Activated CD4-positive, alpha-beta memory T cell treated with anti-CD3 and anti-CD28 coated beads, Interleukin-2, amount 10 ng/mL, durations not matched to agents 7 days and 5 days (primary cell): ENCODE measurements at places on chromosomes 4 and X. TPM values are rescaled to one million over a fixed set of nuclear protein-coding genes. Genes with fewer than 3 reads are reported as not detected.

PRDM8 gene
- 21.9 TPM for total RNA-seq

DNA sequence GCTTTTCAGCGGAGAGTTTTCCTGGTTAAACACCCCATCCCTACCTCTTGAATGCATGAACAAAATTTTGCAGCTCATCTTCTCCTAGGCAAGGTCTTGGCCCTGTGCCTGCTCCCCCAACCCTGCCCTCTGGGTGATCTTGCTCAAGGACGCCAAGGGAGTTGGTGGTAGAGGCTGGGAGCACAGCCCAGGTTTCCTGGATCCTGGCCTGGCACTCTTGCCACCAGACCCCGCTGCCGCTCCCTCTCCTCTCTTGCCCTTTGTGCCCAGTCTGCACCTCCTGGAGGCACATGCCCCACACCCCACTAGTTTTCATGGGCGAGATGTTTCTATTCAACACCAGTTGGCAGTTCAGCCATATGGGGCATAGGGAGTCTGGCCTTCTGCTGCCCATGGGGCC lies 37.3 kb downstream of the TSC22D3 start:
- DNase-seq: no peak

DNA sequence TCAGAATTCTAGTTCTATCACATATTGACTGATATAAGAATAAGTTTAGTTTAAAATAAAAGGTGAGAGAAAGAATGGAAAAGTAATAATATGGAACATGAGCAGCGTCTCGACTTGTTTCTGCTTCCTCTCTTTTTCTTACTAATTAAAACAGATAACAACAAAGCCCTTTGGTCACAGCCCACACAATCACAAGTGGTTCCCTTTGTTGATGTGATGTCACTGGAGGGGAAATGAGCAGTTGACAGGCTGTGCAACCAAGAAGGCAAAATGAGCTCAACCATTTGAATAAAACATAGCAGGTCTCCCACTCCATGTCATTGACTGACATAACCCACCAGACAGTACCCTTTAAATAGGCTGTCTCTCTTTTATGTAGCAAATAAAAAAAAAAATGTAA lies 342.5 kb upstream of the MAGEB2 start:
- DNase-seq: no peak

- no peak for DNase-seq
Measured at GRCh38 chr4:185868983-185869382, 57.0 kb upstream of the SORBS2 start.

GRCh38 chr4:83890816-83891215 lies 354.9 kb downstream of the GPAT3 start:
- DNase-seq: no peak

GRCh38 chrX:152428120-152428519 lies 23.0 kb downstream of the GABRA3 start:
- DNase-seq: no peak

DNA sequence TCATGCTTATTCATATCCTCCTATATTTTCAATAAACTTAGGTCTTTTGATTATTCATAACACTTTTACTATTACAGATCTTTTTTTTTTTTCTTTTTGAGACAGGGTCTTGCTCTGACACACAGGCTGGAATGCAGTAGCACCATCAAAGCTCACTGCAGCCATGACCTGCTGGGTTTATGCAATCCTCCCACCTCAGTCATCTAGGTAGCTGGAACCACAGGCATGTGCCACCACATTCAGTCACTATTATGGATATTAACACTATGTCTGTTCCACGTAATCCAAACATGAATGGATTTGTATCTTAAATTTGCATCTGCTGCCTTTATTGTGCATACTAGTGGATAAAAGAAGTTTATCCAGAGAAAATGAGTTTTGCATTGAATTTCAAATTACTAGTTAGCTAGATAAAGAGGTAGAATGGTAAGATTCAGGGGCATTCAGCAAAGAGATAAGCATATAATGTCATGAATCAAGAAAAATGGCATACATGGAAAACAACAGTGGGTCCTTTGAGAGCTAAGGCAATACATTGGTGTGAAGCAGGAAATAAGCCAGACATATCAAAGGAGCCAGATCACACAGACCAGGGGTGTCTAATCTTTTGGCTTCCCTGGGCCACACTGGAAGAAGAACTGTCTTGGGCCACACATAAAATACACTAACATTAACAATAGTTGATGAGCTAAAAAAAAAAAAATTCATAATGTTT lies 13.9 kb downstream of the ANAPC10 start:
- no peak for DNase-seq

DNA sequence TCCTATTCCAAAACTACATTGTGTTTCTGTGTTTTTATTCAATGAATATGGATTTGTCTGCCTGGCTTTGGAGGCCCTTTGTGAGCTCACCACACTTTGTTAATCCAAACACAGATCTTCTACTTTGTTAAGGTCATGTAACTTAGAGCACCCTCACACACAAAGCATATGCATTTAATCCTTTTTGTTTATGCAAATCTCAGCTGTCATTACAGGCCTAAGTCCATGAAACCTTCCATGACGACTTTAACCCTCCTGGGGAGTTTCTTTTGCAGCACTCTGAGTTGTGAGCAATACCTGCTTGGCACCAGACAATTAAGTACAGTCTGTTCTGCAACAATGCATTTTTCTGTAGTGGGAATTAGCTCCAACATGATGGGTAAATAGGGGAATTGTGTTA lies 14.9 kb downstream of the CCSER1 start:
- no peak for DNase-seq

DNA sequence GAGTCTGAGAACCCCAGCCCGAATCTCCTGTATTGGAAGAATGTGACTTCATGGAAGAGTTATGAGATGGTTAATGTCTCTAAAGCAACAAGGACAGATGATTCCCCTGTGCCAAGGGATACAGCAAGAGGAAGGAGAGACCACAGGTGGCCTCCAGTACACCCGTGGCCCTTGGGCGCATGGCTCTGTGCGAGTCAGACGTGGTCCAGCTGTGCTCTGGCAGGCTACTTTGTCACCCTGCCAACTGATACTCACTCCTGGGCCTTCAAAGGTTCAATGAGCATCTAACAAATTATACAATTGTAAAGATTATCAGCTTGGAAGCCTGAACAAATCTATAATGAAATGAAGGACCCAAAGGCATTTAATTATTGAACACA lies 71.7 kb downstream of the NYX start:
- no peak for DNase-seq

GRCh38 chr4:102825261-102826091 lies 1.9 kb downstream of the UBE2D3 start:
- DNase-seq: peak; percentile 47

DNA sequence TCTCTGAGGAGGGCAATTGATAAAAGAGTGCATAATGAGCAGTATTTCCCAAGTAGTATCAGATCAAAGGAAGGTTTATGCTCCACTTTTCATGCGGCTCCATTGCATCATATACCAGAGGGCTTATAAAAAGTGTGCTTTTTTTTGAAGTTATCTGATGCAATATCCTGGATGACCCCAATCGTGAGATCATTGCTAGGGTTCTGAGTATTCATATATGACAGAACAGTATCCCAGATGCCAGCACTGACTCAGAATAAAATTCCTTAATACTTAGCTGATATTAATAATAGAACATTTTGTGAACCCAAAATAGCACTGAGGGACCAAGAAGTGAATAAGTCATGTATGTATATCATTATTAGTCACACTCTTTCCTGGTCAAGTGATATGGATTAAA lies 945.5 kb upstream of the AGA start:
- DNase-seq: no peak

DNA sequence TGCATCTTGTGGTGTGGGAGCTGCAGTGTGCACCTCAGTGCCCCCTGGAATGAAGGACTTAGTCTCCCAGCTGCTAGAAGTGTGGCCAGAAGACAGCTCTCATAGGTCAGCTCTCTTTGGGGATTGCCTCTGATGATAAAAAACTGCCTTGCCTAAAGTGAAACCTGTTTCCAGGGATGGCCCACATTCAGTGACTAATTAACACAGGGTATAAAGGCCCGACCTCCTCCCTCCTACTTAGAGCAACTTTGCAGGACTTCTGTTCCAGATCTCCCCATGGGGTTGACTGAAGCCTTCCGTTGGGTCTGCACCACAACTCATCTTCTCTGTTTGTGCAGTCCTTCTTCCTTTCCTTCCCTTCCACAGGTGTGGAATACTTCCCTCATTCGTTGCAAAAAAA lies 53.2 kb downstream of the SPINK2 start:
- DNase-seq: no peak
